Muscle of arm (tissue), 14 donors: ENCODE measurements at places on chromosomes 4 and X.

GRCh38 chrX:126027229-126027628 is 138.9 kb downstream of the DCAF12L2 start:
- no peak for DNase-seq

DNA sequence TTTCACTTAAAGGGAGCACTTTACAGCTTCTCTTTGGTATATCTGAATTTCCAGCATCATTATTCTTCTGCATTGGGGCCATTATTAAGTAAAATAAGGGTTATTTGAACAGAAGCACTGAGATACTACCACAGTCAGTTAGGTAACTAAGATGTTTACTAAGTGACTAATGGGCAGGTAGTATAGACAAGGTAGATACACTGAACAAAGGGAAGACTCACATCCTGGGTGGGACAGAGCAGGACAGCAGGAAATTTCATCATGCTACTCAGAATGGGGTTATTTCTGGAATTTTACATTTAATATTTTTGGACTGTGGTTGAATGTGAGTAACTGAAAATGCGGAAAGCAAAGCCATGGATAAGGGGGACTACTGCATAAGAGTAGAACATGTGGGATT is 316.0 kb downstream of the CCSER1 start:
- no peak for DNase-seq

DNA sequence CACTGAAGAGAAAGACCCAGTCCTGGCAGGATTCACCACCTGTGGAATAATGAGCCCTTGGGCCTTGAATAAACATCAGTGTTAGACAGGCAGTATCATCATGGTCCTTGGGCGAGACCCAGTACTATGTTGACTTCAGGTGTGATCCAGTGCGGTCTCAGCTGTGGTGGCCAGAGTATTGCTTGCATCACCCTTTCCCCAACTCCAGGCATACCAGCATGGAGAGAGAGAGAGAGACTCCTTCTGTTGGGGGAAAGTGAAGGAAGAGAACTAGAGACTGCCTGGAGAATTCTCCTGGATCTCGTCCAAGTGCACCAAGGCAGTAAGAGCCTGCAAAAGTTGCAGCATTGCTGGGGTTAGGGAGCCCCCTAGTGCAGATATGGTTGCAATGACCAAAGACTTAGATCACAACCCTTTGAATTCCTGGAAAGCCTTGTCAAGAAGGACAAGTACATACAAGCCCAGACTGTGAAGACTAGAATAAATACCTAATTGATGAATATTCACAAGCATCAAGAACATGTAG is 61.1 kb upstream of the VAMP7 start:
- DNase-seq: peak; percentile 42

- no peak for DNase-seq
Observed at GRCh38 chr4:1367230-1367935, 20.4 kb downstream of the UVSSA start.

DNA sequence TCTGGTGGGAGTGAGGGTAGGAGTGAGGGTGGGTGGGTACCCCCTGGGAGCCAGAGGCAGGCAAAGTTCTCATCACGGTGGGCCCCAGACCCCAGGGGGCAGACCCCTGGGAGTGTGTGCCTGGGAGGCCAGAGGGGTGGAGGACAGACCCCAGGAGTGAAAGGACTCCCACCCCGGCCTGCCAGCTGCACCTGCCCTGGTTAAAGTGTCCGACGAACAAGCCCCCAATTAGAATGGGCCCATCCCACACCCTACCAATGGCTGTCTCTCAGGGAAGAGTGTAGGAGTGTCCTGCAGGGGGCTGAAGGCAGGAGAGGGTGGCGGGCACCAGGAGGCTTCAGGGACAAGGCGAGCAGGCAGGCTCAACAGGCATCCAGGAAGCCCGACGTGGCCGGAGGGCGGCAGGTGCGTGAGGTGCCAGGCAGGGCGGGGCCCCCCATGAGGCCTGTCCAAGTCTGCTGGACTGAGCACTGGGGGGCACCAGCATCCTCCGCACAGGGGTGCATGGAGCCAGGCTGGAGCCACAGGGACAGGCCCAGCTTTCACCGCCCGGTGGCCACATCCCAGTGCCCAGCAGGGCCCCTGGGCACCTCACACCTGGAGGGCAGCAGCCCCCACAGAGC is 8.7 kb downstream of the PDE6B start:
- no peak for DNase-seq

GRCh38 chr4:42364266-42365053 is 32.8 kb upstream of the SHISA3 start:
- no peak for DNase-seq

GRCh38 chr4:156503119-156503518 is 468.5 kb downstream of the PDGFC start:
- no peak for DNase-seq

- DNase-seq: no peak
Observed at GRCh38 chrX:118221270-118221669, 104.7 kb upstream of the KLHL13 start.
